ENCODE measurements at places on chromosomes 7 and 10.

- DNase-seq, result no peak
Measured at GRCh38 chr7:12747687-12748306, 60.4 kb downstream of the ARL4A start.

DNA sequence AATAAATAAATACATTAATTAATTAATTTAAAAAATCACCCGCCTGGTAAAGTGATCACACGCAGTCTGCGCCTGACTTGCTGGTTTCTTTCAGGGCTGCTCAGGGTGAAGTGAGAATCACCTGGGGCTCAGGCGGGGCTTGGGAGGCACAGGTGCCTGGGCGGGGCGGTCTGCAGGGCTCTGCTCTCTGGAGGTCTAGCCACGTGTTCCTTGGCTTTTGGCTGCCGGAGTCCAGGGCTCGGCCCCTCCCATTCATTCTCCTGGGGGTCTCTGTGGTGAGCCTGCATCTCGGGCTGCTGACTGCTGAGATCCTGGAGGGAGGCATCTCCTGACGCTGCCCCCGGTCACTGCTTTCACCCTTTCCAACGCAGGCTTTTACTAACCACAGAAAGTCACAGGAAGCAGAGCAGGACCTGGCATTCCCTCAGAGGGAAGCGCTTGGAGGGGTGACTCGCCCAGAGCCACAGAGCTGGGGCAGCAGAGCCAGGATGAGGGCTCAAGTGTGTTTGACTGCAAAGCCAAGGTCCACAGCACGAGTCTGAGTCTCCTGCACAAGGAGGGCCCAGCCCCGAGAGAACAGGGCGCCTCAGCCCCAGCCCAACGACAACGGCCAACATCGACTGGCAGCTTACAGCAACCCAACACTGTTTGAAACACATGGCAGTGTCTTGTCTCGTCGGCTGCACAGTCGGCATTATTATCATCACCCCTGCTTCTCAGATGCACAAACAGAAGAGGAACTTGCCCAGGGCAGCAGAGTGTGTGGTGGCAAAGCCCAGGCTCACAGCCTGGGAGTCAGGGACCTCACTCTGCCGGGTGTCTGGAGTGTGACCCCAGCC is 22.4 kb upstream of the MNX1 start:
- no peak for DNase-seq

GRCh38 chr7:6530626-6531491 is 20.4 kb downstream of the GRID2IP start:
- DNase-seq, result no peak

- no peak for DNase-seq
Measured at GRCh38 chr10:8049045-8049864, 5.2 kb upstream of the GATA3 start.

DNA sequence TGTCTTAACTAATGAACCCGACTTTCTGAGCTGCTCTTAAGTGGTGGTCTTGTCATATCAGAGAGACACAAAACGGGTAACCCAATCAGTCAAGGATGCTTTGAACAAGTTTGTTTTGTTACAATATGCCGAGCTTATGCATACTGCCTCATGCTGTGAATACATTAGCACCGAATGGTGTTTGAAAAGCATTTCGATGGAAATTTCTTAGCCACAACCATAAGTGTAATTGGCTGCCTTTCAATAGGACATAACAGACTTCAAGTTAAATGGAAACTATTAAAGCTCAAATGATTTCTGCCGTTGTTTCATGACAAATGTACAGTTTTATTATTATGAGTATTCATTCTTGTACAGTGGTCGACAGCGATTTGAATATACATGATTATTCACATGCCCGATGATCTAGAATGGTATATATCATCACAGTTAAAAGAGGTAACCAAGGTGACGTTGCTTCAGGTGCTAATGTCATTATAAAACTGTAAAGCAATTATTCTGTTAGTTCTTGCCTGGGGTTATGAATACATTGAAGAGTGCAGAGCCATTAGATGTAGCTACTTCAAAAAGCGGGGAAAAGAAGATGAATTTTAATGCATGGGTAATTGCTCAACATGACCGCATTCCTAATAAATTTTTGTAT is 118.8 kb downstream of the EBF3 start:
- no peak for DNase-seq

GRCh38 chr7:102132209-102132752 is 154.4 kb upstream of the SH2B2 start:
- DNase-seq, result no peak

GRCh38 chr10:60369547-60369930 is 20.1 kb downstream of the ANK3 start:
- DNase-seq, result no peak

GRCh38 chr10:96714031-96714590 is 6.2 kb downstream of the PIK3AP1 start:
- DNase-seq, result no peak

DNA sequence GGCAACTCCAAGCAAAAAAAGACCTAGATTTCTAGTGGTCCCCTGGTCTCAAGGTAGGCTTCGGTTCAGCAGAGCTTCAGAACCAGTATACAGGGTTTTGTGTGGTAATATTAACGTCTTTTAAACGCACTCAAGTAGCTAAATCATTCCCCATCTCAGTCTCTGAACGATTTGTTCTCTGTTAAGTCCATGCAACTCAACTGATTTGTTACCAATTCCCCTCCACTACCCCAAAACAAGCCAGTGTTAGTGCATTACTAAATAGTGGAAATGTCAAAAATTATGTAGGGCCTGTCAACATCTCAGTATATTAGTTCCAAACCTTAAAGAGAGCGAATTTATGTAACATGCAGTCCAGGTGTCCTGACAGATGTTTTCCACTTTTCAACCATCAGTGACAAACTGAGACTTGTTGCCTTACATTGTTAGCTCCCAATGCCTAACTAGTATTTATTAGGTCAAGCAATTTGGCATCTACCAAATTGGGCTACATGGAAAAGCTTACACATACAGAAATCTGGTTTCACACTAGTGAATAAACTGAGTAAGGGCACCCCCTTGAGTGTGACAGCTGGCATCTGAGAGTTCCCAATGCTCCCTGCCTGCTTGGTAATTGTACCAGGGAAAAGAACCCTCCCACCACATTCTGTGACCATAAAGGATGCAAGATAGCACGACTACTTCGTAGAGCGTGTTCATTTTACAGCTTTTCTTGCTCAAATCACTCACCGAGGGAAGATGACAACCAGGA is 12.2 kb downstream of the HNRNPA2B1 start:
- no peak for DNase-seq

- DNase-seq, result no peak
Measured at GRCh38 chr10:14592026-14592425, 182.7 kb downstream of the FAM107B start.

- DNase-seq, result no peak
Measured at GRCh38 chr10:44874166-44874565, 37.0 kb upstream of the TMEM72 start.

DNA sequence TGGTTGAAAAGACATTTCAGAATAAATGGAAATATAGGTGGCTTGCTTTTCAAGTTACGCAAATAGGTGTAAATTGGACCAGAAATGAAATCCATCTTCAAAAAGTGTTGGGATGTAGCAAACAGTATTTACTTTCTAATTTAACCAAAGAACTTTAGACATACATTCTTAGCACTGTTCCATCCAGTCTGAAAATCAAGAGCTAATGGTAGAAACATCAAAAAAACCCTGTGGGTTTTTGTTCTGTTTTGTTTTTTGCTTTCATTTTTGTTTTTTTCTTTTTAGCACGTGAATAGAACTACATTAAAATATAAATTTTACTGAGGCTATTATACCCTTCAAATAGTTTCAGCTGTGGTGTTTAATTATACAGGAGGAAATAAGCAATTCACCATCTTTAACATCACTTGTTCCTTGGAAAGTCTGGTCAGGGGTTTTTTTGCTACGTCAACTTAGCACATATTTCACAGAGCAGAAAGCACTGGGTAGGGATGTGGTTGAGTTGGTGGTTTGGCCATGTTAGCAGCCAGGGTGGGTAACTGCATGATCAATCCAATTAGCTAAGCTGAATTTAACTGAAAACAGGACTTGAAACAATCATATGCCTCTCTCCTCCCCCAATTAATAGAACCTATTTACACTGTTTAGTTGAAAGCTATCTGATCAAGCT is 275.4 kb upstream of the PFKP start:
- DNase-seq, result no peak

DNA sequence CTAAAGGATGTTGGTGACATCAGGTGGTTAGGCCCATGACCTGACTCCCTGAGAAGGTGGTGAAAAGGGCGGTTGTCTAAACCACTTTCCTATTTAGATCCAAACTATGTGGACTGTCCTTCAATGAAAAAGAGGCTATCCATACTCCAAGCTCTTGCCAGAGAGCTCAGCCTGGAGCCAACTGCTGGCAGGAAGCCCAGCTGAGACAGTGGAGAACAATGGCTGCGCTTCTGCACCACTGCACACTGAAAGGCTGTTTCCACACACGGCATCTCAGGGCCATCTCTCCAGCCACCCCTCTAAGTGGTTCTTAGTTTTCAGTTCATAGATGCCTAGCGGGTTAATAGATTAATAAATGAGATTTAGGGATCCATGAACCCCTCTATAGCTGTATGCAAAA is 488.8 kb upstream of the ZMIZ1 start:
- DNase-seq, result peak; percentile 35

DNA sequence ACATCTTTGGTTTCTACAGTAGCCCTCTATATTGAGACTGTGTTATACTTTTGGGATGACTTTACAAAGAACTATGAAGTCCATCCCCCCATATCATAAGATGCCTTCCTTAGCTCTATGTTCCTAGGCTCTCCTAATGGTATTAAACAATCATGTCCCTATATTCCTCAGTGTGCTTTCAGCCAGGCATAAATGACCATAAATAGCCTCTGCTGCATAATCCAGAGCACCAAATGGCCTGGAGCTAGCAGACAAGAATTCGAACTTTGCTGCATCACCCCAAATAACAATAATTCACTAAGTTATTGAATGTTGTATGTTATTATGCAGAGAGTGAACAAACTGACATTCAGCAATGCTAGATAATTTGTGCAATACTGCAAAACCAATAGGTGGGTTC is 405.2 kb downstream of the DGKB start:
- DNase-seq, result no peak
